ENCODE measurements at places on chromosomes 11 and 22. TPM values are rescaled to one million over a fixed set of nuclear protein-coding genes. Genes with fewer than 3 reads are reported as not detected.

DNA sequence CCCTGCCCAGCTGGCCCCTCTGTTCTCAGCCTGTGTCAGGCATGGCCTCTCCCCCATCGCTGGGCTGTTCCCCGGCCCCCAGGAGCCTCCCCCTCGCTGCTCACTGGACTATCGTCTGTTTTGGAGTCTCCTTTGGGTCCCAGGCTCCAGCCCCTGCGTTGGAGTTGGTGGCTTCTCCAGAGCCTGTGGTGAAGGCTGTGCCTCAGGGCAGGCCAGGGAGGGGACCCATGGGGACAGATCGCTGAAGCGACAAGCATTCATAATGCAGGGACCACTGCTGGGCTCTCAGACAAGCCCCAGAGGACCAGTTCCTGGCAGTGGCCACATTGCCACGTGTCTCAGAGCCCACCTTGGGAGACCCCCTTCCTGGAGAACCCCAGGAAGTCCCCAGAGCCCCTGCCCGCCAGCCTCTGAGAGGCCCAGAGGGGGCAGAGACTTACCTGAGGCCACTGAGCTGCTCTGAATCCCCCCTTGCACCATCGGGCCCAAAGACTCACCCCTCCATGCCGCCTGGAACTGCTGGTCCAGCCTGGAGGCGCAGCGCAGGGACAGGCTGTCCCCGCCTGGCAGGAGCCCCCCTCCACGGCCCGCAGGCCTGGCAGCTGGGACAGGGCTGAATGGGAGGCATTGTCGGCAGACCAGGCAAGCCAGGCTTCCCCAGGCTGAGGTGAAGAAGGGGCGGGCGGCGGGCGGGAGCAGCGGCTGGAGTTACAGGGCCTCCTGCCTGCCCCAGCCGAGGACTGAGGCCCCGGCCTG lies at the start of gene CHADL:
Gene CHADL, minus strand, starts transcription at position 555 of the 756 bp plus-strand sequence. Its CDS starts 50 bp downstream, at position 505.
- no peak for DNase-seq

- no peak for DNase-seq
Measured at GRCh38 chr11:45089251-45089650, 57.2 kb upstream of the PRDM11 start.

DNA sequence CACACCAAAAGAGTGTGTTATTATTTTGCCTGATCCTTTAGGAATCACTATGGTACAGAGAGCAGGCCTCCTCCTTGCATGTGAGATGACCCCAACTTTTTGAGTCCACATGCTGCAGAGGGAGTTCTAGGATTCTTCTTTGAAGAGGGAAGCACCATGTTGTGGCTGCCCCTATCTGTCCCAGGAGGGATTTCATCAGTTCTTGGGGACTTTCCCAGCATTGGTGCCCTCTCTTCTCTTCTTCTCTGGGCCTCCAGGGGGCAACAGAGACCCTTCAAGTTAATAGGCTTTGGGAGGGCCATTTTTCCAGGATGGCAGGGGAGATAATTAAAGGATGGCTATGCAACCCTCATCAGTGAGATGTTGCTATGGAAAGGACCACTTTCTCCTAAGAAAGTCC lies 3.6 kb downstream of the MMP1 start:
- DNase-seq: no peak

GRCh38 chr11:92125321-92125720 lies 99.3 kb upstream of the FAT3 start:
- no peak for DNase-seq

GRCh38 chr11:98307827-98308491 lies 712.8 kb upstream of the CNTN5 start:
- DNase-seq: no peak

GRCh38 chr11:110907629-110908028 lies 195.4 kb upstream of the ARHGAP20 start:
- no peak for DNase-seq

GRCh38 chr11:87252869-87253268 lies 215.1 kb downstream of the TMEM135 start:
- no peak for DNase-seq

- no peak for DNase-seq
Measured at GRCh38 chr22:47310601-47311000, 548.2 kb downstream of the TBC1D22A start.

- no peak for DNase-seq
Measured at GRCh38 chr11:115939731-115940421, 435.7 kb upstream of the CADM1 start.

GRCh38 chr11:100816823-100817222 lies 129.7 kb downstream of the ARHGAP42 start:
- no peak for DNase-seq

- no peak for DNase-seq
Measured at GRCh38 chr11:69427906-69428880, 53.3 kb upstream of the LINC01488 start.

OR52J3 gene
- total RNA-seq: not detected

PVALB gene
- not detected for total RNA-seq

APOBEC3G gene
- 2.8 TPM for total RNA-seq

OR8D4 gene
- 1.8 TPM for total RNA-seq

CSNK2A3 gene
- 0.63 TPM for total RNA-seq

CATSPER1 gene
- total RNA-seq: 0.06 TPM

OR52W1 gene
- total RNA-seq: not detected
